ENCODE measurements at places on chromosomes 5 and 9.

GRCh38 chr5:33235304-33235703, 205.5 kb upstream of the TARS1 start:
- DNase-seq, result no peak

DNA sequence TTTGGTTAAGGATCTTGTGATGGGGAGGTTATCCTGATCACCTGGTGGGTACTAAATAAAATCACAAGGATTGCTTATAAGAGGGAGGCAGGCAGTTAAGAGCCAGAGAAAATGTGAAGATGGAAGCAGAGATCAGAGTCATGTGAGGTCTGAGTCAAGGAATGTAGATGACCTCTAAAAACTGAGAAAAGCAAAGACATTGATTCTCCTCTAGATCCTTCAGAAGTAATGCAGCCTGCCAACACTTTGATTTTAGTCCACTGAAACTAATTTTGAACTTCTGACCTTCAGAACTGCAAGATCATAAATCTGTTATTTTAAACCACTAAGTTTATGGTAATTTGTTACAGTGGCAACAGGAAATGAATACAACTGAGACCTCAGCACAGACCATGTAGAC, 499.0 kb downstream of the GADD45G start:
- no peak for DNase-seq

DNA sequence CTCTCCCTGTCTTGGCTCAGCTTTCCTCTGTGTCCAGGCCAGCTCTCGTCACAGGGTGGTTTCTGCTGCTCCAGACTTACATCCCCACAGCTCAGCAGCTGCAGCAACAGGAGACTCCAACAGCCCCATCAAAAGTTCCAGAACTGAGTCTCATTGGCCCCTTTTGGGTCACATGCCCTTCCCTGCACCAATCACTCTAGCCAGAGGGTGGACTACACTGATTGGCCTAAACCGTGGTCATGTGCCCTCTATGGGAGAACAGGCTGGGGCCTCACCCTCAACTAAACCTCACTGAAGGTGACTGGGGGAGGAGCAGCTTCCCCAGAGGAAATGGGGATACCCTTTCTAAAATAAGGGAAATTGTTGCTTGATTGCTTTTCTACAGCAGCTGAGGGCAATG, 44.4 kb upstream of the CPLX2 start:
- no peak for DNase-seq

DNA sequence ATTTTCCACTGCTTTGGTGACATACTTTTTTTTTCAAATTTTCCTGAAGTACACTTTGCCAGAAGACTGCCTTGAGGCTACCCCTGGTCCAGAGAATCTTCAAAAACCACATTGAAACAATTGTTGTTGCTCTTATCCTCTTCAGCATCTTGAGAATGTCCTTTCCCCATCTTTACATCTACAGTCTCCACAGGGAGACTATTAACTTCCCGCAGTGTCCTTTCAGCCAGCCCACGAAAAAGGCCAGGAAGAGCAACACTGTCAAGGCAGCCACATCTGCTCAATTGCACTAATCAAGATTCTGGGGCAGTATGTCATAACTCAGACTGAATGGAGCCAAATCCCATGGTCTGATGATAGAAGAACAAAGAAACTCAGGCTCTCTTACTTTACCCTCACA, 148.3 kb downstream of the ENC1 start:
- no peak for DNase-seq

DNA sequence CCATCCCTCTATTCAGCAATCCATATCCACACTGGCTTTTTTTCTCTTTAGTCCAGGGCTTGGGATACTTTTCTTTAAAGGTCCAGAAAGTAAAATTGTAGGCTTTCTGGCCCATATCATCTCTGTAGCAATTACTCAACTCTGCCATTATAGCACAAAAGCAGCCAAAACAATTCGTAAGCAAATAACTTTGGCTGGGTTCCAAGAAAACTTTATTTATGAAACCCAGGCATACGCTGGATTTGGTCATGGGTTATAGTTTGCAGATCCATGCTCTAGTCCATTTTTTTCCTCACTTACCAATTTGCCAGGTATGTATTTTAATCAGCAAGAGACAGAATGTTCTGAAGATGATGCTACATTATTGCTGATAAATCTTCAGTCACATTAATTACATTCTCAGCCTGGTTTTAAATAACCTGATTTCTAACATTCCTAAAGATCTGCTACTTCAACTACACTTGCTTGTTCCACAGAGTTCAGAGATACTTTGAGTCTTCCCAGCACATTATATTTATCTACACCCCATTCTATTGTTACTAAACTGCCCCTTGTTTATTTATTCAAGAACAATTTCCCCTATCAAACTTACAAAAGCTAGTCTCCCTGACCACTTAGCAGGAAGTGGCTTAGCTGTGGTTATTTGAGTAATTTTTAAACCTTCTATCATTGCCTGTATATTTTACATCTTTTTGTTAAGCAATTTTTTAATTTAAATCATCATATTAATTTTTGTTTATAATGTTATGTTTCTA, 161.0 kb downstream of the ISL1 start:
- no peak for DNase-seq

GRCh38 chr5:171311322-171312077, 2.5 kb downstream of the TLX3 start:
- peak; percentile 17 for DNase-seq

DNA sequence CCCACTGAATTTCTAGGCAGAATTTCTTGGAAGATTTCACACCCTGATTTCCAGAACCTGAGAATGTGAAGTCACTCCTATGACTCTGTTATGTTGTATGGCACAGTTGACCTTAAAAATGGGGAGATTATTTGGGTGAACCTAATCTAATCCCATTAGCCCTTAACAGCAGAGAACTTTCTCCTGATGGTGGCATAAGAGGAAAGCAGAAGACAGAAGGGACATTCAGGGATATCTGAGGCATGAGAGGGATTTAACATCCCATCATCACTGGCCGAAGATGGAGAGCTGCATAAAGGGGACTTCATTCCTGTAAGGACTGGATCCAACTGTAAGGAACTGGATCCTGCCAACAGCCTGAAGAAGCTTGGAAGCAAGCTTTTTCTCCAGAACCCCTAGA, 119.2 kb downstream of the ZNF622 start:
- no peak for DNase-seq

DNA sequence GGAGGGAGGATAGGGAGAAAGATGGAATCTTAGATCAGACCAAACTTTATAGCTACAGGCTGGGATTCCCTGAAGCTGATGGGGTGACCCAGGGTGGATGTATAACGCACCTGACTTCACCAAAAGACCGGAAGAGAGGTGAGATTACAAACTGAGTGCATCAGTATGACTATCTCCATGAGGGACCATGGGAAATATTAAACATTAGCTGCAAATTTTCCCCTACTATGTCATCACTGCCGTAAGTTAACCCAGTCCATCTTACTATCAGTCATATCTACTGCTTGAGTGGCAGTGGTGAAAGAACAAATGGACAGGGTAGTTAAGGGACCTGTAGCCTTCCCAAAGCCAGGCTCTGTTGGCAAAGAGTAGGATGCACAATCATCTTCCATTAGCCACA, 368.3 kb downstream of the EFNA5 start:
- DNase-seq, result no peak

- DNase-seq, result no peak
Observed at GRCh38 chr9:92312887-92313623, 12.1 kb downstream of the NOL8 start.

GRCh38 chr5:141521244-141521781, 32.4 kb downstream of the PCDHGC5 start:
- DNase-seq, result peak; percentile 98

- DNase-seq, result peak; percentile 80
Observed at GRCh38 chr5:9445826-9446388, 100.0 kb downstream of the SEMA5A start.

- no peak for DNase-seq
Observed at GRCh38 chr5:167592114-167592513, 699.3 kb upstream of the WWC1 start.

DNA sequence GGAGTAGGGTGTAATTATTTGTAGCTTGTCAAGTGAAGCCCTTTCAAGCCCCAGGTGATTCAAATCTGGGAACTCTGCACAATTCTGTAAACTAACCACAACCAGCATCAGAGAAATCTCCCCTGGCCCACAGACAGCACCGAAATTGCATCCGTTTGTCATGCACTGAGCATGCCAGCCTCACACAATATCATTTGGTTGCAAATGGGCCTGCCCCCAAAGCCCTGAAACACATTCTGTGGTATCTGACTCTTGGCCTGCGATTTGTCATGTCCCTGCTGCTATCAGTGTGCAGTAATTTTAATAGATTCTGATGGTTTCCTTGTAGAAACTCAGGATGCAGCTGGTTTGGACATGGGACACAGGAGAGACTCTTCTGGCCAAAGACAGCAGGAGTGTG, 35.3 kb downstream of the SNX24 start:
- no peak for DNase-seq

DNA sequence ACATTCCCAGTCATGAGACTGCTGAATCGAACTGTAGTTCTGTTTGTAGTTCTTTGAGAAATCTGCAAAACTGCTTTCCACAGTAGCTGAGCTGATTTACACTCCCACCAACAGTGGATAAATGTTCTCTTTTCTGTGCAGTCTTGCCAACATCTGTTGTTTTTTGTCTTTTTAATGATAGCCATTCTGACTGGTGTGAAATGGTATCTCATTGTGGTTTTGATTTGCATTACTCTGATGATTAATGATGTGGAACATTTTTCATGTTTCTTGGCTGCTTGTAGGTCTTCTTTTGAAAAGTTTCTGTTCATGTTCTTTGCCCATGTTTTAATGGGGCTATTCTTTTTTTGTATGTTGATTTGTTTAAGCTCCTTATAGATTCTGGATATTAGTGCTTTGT, 187.3 kb upstream of the TLE4 start:
- no peak for DNase-seq

- DNase-seq, result no peak
Observed at GRCh38 chr9:98610211-98610610, 98.5 kb downstream of the GABBR2 start.

GRCh38 chr9:27368316-27368985, 71.5 kb upstream of the EQTN start:
- DNase-seq, result peak; percentile 85

- peak; percentile 76 for DNase-seq
Observed at GRCh38 chr9:12702160-12702758, 9.1 kb downstream of the TYRP1 start.

DNA sequence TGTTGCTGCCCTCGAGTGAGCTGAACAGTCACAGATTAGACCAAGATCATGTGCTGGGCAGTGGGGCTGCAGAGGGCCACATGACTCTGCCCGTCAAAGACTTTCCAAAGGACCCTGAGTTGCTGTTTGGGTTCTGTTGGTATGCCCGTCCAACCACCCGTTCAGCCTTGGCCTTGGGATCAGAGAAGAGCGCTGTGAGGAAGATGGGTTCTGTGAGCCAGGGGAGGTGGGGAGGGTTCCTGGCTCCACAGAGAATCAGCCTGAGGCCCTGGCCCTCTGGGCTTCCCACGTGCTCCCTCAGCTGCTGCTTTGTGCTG, 72.6 kb downstream of the RGS3 start:
- no peak for DNase-seq

GRCh38 chr9:37271679-37272078, 150.8 kb upstream of the GRHPR start:
- no peak for DNase-seq

Data from fibroblast of gingiva (primary cell).